ENCODE measurements at places on chromosomes 7 and 10.

DNA sequence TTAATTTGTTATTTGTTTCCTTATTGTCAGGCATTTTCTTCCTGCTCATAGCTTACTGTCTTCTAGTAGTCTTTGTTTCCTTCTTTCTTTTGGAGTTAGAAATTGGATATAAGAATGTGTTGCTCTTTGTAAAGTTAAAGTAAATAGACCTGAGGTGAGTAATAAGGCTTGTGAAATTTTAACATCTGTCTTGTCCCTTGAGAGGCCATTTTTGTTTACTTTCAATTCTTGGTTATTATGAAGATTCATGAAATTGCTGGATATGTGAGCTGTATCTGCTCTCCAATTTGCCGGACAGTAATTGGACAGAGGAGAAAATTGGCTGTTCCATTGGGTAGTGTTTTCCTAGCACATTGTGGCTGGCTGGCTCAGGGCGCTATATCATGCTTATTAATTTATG lies 260.7 kb downstream of the EXOC4 start:
- no peak for DNase-seq

GRCh38 chr10:62130948-62131347 lies 137.7 kb downstream of the RTKN2 start:
- no peak for DNase-seq

DNA sequence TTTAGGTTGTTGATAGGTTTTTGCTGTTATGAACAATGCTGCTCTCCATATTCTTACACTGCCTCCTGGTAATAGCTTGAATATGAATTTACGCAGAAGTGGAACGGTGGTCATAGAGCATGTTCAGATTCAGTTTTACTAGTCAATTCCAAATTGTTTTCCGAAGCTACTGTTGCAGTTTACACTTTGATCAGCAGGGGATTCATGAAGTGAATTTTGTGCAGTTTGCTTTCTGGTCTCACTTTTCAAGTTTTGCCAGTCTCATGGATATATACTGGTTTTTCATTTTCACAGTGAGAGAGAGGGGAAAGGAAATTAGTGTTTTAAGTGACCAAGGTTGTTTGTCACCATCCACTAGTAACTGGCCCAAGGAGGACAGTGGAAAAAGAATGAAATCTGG lies 171.3 kb downstream of the PRKCQ start:
- no peak for DNase-seq

GRCh38 chr7:139328375-139328774 lies 12.8 kb upstream of the FMC1 start:
- DNase-seq = no peak

DNA sequence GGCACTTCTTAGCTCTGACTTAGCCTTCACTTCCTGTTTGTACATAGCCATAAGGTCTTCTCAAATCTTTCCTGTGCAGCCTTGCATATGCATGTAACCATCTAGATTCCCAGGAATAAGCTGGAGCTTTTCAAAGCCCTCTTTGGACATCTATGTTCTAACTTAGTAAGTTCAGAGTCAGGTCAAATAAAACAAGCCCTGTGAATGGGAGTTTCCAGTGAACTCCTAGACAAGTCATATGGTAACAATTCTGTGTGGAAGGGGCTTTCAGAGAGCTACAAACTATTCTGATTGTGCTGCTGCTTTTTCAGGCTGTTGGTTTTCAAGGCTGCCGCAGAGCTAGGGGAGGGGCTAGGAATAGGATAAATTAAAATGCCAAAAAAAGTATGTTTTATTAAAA lies 208.4 kb upstream of the AKR1E2 start:
- no peak for DNase-seq

Data from stimulated activated CD4-positive, alpha-beta T cell treated with anti-CD3 and anti-CD28 coated beads, Interleukin-1b, Interleukin-23, amount 100 ng/mL, for 24 hours (primary cell).